ENCODE measurements at places on chromosomes 6 and 20.

DNA sequence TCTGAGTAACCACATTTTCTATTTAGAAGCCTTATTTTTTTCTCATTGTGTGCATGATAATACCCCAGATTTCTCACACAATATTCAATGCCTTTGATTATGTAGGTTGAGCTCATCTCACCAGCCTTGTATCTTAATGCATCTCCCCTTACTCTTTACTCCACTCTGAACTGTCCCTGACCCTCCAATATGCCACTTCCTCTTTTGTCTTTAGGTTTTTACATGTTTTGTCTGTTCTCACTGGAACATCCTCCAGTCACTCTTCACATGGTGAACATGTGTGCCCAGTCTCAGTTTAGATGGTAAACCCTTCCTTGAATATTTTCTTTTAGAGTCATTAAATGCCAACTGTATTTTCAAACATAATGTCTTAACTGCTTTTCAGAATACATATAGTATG is 392.9 kb upstream of the IMPG1 start:
- no peak for DNase-seq

DNA sequence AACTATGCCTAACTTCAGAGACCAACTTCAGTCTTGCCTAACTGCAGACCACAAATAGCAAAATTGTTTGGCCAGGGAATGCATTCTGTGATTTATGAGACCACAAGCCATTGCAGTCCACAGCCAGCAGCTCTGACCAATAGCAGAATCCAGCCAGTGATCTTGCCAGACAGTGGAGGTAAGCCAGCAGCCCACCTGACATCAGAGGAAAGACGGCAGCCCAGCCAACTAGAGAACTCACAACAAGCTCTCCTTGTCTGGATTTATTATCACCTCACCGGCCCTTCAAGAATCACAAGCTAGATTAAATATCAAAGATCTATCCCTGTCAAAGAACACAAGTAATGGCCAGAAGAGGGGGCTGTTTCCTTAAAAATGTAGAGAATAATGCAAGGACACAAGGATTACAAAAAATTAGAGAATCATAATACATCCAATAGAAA is 66.5 kb upstream of the SLC35F1 start:
- DNase-seq: peak; percentile 48

GRCh38 chr6:61200444-61200843 is 1085.6 kb downstream of the KHDRBS2 start:
- DNase-seq: no peak

DNA sequence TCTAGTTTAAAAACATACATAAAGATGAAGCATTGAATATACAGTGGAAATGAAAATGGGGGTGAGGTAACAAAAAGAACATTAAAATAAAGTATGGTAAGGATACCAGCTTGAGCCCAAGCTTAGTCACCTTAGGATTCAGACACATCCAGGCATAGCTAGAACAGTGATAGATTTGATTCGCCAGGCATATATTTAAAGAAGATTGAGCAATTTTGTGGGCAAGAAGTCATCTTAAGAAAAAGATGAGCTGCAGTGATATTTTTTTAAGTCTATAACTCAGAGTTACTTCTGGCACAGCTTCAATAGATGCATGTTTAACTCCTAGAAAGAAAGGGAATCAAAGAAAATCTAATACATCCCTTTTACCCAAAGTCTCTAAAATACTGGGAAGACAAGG is 97.9 kb downstream of the BMP5 start:
- no peak for DNase-seq

DNA sequence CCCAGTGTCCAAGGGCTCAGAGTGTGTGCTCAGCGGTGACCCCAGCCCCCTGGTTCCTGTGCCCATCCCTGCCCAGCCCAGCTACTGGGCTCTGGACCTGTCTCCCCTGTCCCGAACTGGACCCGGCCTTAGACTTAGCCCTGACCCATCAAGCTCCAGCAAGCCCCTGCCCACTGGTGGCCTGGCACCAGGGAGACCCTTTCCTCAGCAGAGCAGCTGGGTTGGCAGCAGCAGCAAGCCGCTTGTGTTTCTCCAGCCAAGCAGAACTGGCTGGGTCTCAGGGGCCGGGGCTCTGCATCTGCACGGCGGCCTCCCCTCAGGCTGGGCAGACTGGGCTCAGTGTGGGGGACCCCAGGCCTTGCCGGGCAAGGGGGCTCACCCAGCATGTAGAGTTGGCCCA is 801 bp downstream of the SPDEF start:
- no peak for DNase-seq

DNA sequence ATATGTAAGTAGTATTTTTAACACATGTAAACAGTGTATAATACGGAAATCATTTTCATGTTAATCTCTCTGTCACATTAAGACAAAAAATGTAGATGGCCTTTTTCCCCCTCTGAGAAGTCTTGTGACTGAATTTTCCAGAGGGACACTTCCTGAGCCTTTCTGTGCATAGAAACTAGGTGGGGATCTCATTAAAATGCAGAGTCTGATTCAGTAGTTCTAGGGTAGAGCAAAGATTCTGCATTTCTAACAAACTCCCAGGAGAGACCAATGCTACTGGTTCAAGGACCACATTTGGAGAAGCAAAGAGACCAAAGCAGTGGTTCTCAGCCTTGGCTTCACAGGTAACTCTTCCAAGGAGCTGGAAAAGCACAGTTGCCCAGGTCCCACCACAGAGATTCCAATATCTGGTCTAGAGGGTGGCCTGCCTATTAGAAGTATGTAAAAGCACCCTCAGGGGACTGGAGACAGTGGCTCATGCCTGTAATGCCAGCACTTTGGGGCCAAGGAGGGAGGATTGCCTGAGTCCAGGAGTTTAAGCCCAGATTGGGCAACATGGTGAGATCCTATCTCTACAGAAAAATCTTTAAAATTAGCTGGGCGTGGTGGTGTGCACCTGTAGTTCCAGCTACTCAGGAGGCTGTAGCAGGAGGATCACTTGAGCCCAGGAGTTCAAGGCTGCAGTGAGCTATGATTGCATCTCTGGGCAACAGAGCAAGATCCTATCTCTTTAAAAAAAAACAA is 378.5 kb downstream of the KIF16B start:
- DNase-seq: no peak

- DNase-seq: no peak
Observed at GRCh38 chr6:107801173-107801886, 22.8 kb downstream of the SCML4 start.

DNA sequence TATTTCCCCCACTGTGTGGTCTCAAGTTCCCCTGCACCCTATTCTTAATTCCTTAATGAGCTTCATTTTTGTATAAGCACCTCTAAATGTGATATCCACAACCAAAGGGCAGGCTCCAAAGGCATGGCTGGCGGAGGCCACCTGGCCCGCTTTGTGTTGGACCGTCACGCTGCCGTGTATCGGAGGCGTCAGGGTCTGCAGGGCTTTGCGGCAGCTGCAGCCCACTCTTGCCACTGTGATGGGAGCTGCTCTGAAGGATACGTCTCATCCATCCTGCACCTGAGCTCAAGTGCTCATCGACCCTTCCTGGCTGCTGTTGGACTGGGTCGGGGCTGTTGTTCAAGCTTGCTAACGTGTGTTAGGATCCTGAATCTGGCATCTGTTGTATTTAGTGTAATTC is 177.6 kb downstream of the ARID1B start:
- no peak for DNase-seq

DNA sequence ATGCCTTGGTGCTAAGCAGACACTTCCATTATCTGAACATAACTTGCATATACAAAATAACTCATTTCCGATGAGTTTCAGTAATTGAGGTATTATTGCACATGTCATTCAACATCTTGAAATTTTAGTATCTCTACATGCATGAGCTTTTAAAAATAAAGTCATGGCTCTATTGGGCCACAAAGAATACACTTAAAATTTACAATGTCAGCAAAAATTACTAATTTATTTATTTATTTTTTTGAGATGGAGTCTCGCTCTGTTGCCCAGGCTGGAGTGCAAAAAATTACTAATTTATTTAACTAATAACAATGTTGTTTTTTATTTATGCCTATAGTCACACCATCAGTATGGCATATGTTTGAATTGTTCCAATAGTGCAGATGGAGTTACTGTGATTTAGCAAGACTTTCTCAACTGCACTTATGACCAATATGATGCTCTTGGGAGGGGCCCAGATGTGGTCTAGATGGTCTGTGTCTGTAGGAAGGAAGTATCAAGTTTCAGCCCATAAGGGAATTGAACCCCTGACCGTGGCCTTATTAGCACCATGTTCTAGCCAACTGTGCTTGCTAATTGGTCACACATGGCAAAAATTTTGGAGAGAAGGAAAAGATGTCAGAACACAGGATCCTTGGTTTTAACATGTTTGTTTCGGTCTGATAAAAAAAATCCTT is 370.7 kb upstream of the TSHZ2 start:
- DNase-seq: no peak

DNA sequence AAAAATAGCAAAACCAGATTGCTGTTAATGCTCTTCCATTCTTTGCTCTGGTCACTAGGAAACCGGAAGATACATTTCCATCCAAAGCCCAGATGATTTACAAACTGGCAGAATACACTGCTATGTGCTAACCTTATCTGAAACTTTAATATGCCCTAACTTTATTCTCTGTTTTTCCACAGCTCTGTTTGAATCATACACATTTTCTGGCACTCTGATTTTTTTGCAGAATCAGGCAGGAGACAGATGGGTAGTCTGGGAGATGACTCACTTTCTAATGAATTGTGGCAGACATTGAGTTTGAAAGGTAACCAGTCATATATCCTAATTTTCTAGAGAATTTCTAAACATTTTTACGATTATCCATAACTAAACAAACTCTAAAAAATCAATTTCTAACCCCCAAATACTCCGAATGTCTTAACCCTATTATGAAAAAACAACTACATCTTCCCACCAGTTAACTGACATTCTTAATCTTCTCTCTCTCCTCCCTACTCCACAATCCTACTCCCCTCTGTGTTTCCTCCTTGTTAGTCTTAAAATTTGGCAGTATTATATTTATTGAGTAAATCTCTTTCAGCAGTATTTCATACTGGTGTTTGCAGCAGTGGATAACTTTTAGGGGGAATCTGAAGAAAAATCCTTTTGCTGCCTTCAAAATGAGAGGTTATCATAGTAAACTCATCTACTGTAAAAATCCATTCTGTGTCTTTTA is 63.5 kb downstream of the MAN1A1 start:
- DNase-seq: no peak

DNA sequence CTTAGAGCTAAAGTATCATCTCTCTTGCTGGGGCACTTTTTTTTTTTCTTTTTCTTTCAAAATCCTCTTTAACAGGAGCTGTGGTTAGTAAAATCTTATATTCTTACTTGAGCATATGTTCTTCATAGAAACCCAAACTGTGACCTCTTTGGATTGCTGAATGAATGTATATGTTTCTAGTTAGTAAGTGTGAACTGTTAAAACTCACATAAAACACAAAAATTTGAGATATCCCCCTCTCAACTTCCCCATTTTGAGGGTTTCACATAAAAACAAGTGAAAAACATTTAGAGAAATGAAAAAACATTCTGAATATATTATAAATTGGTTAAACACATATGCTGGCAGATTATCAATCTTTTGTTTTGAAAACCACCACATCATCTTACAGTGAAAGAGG is 78.1 kb downstream of the INSM1 start:
- DNase-seq: no peak

DNA sequence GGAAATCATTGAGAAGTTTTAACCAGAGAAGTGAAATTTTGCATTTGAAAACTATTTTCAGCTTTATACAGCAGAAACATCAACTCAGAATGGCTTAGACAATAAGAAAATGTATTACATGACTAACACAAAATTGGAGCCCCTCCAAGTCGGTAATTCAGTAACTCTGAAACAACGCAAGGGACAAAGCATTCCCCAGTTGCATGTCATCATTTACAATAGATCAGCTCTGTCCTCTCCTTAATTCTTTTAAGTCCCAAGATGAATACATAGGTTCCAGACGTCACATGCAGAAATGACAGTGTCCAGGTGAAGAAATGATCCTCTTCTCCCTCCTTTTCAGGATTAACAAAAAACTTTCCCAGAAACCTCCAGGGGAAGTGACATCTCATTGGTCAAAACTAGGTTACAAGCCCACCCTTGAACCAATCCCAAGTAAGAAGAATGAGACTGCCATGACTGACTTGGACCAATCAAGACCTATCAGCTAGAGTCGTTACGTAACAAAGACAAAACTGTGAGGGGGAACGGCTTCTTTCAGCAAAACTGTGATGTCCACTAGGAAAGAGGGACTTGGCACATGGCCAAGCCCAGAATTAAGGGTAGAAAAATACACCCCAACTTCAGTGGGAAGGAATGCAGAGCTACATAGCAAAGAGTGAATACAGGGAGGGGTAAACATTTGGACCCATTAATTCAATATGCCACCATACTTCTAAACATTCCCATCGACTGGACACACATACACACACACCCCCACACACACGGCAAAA is 149.8 kb upstream of the PRND start:
- peak; percentile 41 for DNase-seq

DNA sequence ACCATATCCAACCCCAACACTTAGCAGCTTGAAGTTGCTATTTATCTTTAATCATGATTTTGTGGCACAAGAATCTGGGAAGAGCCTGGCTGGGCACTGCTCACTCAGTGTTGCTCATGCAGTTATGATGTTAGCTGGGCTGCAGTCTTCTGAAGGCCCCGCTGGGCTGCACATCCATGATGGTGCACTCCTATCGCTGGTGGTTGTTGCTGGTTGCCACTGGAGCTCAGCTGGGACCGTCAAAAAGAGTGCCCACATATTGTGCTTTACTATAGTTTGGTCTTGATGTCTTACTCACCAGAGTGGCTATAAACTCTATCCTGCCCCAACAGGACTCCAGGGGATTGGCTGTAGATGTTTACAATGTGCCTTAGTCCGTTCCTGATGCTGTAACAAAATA is 137.8 kb downstream of the PCSK2 start:
- DNase-seq: no peak

DNA sequence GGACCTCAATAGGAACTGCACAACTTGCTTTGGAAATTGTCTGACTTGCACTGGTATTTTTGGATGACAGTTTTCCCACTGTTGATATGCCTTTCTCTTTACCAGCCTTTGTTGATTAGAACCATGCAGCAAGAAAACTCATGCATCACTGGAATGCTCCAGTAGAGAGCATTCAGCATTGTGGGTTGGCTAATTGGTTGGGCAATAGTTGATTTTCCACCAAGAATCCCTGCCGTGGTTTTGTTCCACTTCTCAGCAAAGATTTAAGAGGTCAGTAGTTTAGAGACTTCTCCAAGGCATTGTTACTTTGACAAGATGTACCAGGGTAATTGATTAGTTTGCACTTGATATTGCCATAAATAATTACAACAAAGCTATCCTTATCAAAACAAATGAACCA is 260.0 kb downstream of the DHX35 start:
- DNase-seq: no peak

GRCh38 chr6:3424185-3424927 is 32.5 kb downstream of the SLC22A23 start:
- DNase-seq: no peak

- DNase-seq: peak; percentile 83
Observed at GRCh38 chr20:56429502-56429901, 17.4 kb downstream of the CASS4 start.

- DNase-seq: peak; percentile 26
Observed at GRCh38 chr20:11905460-11906179, 12.1 kb upstream of the BTBD3 start.

All from EH (cell line).